LoVo (cell line): ENCODE measurements at places on chromosomes 6 and 20.

GRCh38 chr6:44219053-44219814, 2.5 kb downstream of the MYMX start:
- DNase-seq, result no peak

DNA sequence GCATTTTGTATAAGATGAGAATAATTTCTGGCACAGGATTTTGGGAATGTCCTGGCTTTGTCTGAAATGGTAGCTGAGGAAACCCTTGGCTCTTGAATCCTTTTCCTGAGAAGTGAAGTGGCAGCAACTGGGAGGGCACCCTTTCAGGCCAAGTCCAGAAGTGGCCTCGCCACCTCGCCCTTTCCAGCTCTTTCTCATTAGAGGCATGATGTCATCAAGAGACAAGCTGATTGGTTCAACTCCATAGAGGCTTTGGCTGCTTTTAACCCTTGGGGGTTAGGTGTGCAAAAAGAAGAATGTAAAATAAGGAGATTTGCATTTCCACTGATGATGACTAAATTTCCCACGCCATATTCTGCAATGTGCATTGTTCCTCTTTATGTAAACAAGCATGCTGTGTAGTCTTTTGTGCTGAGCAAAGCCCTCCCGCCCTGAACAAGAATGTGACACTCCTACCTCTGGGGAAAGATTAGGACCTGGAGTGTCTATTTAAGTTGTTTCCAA, 116.5 kb downstream of the TCP11 start:
- peak; percentile 80 for DNase-seq

DNA sequence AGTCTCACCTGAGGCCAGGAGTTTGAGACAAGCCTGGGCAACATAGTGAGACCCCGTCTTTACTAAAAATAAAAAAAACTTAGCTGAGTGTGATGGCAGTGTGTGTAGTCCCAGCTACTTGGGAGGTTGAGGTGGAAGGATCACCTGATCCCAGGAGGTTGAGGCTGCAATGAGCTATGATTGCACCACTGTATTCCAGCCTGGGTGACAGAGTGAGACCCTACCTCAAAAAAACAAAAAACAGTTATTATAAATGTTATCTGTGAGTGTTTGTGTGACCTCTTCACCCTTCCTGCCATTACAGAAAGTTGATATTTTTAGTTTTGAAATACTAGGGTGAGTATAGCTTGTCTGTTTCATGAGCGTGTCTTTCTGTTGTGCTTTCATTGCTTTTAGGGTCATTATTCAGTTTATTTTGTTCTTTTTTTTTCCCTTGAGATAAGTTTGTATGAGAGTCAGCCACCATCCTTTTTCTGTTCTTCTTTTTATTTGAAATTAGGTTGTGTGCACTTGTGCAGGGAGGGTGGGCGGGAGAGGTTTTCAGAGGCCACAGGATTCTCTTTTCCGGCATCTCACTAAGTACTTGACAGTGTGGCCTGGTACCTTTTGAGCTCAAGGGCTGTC, 26.2 kb downstream of the CDYL start:
- DNase-seq, result no peak

DNA sequence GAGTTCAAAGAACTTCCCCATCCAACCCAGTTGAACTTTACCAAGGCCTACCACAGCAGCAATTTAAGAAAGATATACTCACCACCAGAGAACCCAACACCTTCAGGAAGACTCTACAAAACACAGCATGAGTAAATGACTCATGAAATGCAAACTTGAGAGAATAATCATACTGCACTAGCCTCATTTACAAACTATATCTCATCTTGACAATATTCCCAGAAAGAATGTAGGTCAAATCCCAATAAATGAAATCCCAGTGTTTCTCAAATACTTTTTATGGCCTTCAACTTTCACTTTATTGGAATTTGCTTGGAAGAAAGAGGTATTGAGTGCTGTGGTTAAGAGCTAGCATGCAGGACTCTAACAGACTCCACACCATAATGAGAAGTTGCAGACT, 60.0 kb downstream of the FYN start:
- no peak for DNase-seq

- no peak for DNase-seq
Observed at GRCh38 chr6:41586252-41587007, 40.2 kb downstream of the FOXP4 start.

GRCh38 chr6:154956771-154957522, 38.2 kb upstream of the TIAM2 start:
- DNase-seq, result no peak
